ENCODE measurements at places on chromosomes 1 and 21.

DNA sequence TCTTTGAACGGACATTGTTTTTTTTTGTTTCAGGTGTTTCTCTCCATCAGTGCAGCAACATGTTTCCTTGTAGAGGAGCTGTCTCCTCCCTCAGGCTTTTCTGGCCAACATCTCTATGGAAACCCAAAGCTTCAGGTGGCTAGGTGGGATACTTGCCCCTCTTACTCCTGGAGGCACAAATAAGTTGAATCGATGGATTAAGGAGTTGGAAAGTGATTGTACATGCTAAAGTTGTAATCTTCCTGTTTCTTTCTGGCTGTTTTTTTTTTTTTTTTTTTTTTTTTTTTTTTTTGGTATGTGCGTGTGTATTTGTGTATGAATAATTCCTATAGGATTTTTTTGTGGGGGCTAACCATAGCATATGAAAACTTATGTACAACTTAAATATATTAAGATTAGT is 10.6 kb downstream of the USP25 start:
- DNase-seq: no peak

DNA sequence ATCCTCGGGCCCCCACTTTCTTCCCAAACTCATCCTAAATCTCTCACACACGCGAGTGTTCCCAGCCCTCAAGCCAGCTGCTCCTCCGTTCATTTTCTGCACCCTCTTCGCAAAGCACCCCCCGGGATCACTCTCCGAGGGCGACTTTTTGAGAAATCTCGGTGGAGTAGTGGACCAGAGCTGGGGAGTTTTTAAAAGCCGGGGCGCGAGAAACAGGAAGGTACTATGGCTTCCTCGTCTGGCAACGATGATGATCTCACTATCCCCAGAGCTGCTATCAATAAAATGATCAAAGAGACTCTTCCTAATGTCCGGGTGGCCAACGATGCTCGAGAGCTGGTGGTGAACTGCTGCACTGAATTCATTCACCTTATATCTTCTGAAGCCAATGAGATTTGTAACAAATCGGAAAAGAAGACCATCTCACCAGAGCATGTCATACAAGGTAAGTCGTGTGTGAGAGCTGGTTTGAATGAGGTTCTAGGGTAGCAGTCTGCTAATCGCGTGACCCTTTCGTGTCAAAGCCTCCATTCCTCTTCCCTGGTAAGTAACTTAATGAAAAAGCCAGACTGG is 800 bp downstream of the DR1 start:
- DNase-seq: peak; percentile 11

DNA sequence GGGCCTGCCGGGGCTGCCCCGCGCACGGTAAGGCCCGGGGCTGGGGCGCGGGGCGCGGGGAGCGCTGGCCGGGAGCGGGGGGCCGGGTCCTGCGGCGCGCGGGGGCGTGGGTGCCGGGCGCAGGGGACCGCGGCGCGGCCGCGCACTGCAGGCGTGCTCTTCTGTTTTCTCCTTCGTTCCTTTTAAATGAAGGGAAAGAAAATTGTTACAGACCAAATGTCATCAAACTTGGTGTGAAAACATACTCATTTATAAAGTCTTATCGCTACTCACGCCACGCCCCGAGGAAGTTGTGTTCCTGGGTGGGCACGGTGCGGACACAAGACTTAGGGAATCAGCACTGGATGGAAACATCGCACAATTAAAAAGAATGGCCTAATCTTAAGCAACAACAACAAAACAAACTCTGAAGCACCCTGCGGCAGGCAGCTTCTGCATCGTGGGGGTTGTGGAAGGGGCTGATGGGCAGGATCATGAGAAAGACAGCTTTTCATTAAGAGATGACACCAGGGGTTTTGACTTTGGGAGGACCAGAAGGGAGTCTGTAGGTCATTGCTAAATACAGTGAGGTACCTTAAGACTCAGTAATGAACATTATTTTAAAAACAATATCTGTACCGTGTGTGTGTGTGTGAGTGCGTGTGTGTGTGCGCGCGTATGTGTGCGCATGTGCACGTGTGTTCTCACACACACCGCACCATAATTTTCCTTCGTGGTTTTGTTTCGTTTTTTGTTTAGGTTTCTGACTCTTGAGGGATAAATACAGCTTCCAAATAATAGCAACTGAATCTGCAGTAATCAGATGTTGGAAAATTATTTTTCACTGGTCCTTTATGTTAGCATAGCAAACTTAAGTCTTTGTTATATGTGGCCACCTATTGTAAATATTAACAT is 548 bp downstream of the B3GALT5 start:
- no peak for DNase-seq

DNA sequence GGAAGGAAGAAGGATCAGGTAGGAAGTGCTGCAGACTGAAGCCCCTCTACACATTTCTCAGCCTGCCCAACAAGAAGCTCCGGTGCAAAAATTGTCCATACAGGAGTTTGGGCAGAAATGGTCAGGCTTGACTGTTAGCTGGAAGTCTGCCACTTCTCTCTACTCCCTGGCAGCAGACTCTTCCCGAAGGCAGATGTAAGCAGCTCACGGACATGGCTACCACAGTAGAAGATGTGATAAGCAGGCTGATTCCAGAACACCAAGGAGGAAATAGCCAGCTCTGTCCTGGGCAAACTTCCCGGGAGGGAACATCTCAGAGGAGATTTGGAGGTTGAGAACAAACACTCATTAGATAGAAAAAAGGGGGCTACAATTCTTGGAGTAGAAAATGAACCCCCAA is 52.6 kb downstream of the TRABD2B start:
- no peak for DNase-seq

DNA sequence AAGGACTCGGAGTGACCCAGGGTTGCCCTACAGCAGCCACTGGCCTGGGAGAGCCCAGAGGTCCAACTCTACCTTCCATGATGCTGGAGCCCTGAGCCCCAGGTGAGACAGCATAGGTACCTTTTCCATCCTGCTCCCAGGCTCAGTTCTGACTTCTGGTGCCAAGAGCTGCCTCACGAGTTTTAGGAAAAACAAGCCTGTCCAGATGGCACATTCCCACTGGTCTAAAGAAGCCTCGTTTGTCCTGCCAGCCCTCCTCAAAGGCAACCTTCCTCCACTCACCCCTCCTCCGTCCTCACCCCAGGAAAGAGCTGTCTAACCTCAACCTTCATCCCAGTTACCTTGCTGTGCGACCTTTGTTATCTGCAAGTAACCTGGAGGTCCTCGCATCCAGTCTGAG is 53.5 kb upstream of the PRELP start:
- no peak for DNase-seq

DNA sequence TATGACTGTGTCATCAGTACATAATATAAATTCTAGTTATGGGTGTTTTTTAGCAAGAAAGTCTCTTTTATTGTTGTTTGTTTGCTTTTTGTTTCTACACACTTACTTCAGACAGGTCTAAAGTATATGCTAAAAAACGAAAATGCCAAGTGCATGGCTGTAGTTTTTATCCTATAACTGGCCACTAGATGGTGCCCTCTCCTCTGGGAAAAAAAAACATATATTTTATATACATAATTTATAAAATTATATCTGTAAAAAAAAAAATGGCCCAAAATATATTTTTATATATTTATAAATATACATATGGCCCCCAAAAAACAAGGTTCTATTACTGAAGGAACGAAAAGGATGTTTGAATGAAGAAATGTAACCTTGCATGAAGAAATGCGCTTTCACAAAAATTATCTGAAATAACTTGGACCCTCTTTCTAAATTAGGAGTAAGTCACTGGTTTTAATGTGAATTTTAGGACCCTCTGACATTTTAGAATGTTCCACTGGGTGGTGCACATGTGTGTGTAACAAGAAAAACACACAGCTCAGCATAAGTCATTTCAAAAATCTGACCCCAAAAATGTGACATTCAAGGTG is 93.5 kb downstream of the TTLL7 start:
- DNase-seq: peak; percentile 3

GRCh38 chr1:57848406-57848805 is 424.5 kb upstream of the DAB1 start:
- DNase-seq: no peak

DNA sequence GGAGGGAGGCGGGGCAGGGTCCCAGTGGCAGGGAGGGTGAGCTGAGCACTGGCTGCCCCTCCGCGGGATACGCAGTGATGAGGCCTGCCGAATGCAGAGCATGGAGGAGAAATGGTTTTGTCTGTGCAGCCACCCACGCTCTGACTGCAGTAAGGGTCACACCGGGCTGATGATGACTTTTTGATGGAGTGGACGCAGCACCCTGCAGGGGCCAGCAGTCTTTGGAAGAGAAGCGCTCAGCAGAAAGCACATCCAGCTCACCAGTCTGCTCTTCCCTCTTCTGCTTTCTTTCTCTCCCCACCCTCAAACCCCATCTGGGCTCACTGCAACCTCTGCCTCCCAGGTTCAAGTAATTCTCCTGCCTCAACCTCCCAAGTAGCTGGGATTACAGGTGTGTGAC is 61.9 kb upstream of the ATP1A1 start:
- no peak for DNase-seq

DNA sequence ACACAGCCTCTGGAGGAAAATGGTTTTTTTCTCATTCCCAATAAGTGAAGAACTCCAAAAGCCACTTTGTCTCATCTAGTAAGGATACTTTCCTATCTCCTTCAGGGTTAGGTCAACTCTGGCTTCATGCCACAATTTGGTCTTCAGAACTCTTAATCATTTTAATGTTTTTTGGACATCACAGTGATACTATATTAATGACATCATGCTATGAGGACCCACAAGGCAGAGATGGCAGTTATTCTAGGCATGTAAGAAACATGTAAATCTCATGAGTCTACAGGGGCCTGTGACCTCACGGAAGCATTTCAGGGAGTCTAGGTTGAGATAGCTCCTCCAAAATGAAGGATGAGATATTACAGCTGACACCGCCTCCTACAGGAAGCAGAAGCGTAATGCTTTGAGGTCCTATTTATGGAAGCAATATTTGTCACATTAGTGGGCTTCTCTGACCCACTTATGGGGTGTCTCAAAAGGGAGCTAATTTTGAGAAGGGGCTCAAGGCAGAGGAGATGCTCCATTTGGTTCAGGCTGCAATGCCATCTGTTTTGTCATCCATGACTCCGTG is 5.0 kb upstream of the GPR137B start:
- no peak for DNase-seq

- DNase-seq: no peak
Observed at GRCh38 chr1:222040121-222040805, 298.4 kb upstream of the DUSP10 start.

DNA sequence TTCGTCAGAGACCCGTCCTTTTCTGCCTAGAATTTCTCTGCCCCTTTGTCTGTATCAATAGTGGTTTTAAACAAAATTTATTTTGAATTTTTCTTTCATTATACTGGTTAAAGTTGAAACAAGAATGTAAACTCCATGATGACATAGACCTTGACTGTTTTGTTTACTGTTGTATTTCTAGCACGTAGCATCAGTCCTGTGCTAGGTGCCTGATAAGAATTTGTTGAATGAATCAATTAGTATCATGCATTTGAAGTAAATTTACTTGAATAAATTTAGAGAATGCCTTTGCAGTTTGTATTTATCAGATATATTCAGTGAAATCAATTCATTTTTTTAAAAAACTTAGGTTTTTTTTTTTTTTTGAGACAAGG is 69.9 kb downstream of the EPB41 start:
- DNase-seq: no peak

DNA sequence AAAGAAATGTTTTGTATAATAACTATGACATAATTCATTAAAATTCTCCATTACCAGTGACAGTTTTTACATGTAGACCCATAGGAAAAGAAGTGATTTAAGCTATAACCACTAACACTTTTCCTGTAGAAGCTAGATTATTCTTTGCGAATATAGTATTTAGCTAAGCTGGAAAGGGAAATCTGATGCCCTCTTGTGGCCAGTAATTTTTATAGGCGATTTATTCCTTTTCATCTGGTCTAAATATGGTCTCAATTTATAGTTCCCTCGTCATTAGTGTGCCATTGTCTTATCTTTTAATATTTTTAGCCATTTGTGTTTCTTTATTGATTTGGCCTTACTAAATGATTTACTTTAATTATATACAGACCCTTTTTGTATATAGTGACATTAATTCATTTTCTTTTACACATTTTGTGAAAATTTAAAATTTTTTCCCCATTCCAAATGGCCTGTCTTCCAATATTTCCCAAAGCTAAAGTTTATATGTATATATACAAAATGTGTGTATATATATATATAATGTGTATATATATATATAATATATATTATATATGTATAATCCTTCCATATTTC is 26.7 kb downstream of the BTG3 start:
- DNase-seq: peak; percentile 44

- DNase-seq: no peak
Observed at GRCh38 chr1:206705191-206705590, 20.5 kb downstream of the MAPKAPK2 start.

DNA sequence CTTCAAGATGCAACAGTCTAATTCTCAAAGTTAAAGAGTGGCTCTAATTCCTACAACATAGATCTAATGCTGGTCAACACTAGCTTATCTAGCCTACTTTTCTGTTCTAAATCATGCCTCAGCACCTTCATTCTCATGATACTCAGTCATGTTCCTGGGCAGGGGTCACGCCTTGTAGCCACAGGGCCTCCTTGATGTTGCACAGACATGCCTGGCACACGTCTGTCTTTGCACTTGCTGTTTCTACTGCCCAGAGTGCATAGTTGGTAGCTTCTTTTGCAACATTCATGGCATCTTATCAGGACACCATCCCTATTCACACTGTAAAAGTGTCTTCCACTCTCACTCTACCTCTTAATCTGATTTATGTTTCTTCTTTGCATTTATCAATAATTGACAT is 76.6 kb downstream of the TBX15 start:
- no peak for DNase-seq

GRCh38 chr1:239587066-239587465 is 200.7 kb downstream of the CHRM3 start:
- no peak for DNase-seq

DNA sequence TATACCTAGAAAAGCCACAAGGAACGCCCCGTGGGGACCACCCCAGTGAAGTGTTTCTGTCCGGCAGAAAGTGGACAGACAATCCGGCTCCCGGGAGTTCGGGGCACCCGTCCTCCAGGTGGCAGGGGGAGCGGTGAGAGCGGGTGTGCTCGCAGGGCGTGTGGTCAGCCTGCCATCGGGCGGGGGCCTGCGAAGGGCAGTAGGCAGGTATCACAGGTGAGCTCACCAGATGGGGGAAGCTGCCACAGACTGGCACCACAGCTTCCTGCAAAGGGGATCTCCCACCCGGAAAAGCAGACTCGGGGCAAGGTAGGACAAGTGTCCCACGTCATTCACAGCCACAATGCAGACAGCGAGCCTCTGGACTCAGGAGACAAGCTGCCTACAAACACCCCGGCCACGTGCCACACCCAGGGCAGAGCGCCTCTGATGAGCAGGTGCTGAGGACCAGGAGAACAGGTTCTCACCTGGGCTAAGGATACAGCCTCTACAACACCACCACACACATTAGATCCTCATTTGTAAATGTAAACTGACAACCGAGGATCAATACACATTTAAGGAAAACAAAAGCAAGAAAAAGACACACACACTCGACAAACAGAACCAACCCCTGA is 36.4 kb downstream of the VPS26C start:
- no peak for DNase-seq

GRCh38 chr1:59072583-59072947 is 224.3 kb upstream of the FGGY start:
- DNase-seq: no peak
